GM18507 (cell line): ENCODE measurements at places on chromosomes 6 and 20.

DNA sequence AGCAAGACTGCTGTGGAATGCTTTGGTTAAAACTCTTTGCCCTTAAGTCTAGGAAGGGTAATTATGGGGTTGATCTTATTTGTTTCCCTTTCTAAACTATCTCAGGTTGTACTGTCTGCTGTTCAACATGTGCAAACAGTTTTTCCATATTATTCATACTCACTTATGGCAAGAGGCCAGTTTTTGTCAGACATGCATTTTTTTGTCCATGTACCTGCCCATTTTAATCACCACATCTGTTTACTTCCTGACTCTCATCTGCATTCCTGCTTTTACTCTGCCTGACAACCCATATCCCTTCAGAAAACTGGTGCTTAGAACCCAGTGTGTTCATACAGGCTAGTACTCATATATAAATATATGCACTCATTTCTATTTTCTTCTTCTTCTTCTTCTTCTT, 80.3 kb downstream of the LPA start:
- no peak for DNase-seq

DNA sequence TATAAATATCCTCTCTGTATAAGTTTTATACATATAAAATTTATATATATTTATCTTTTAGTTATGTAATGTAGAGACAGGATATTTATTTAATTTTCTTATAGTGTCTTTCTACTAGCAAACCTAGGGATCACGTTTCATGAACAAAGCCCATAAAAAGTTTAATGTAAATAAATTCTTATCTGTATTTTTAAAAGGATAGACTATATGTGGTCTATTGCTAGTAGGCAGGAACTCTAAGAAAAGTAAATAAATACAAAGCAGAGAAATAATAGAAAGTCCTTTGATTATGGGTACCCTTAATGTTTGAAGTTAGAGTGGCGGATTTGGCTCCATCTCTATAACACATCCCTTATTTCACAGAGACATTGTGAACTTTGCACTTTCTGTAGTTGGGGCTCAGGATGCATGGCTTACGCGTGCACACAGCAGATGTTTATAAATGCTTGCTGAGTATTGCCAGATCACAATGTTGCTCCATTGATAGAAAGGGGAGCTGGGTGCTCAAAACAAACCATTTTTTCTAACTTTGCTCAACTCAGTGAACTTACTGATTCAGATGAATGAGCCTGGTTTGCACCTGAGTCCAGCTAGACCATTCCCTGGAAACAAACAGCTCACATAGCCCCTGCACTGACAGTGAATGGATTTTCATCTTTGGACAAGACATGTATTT, 179.1 kb downstream of the SYNE1 start:
- DNase-seq, result no peak

DNA sequence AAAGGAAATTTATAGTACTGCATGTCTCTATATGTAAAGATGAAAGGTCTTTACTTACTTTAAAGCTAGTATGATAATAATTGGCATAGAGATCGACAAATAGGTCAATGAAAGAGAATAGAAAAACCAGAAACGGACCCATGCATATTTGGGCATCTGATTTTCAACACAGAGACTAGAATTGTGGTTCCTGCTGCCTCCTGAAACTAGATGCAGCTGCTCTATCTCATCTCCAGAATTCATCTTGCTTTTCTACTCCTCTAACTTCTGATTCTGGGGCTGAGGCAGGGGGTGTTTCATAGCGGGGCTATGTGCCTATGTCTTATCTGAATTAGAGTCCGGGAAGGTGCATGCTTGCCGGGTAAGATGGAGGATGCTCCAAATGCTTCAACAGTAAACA, 105.9 kb downstream of the ADTRP start:
- no peak for DNase-seq

- DNase-seq, result peak; percentile 59
Measured at GRCh38 chr6:90369024-90369519, 72.4 kb upstream of the BACH2 start.

DNA sequence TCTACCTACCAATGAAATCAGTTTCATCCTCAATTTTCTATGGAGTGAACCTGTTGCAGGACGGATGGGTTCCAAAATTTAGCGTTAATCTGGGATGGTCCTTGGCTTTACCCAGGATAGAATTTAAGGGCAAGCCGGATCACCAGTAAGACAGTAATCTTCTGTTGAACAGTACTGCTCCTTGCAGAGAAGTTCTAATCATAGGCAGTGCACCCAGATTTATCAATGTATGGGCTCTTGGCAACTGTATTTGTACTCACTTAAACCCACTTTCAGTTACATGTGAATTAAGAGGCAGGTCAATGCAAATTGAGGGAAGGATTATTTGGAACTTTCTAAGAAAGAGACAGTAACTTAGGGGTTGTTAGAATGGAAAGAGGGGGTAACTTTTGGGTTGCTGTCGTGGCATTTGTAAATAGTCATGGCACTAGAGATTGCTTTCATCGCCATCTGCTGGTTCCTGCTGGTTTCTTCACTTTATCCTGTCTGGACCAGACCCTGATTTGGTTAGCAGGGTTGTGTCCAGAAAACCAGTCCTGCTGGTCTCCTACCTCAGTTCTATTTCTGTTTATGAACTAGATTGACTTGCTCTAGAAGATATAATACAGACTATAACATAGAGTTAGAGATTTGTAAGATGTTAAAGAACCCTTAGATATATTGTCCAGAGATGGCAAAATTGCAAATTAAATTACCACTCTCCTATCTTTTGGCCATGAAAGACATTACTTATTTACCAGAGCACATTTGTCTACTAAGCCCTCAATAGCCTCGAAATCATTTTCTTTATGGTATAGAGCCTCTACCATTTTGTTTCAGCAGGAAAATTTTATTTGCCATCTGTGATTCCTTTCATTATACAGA, 646.3 kb downstream of the UTRN start:
- no peak for DNase-seq

- no peak for DNase-seq
Measured at GRCh38 chr6:107132330-107132954, 17.1 kb upstream of the BEND3 start.

DNA sequence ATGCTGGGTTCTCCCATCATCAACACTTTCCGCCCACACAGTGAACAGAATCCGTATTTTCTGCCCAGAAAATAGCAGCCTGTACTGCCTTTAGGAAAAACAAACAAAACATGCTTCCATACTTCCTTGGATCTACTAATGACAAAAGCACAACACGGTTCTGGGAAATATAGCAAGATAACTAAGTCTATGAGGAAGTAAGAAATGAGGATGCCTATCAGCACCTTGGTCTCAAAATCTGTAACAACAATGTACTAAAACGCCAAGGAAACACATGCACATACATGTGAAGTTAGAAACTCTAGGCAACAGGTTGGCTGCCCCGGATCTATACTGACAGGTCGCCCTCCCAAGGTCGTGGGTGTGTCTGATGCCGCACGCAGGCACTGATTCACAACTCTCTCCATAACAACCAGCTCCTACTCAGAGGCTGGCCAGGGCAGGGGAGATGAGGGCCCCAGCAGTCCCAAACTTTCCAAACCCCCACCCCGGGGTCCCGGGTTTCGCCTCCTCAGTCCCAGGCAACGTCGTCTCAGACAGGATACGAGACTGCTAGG, 710 bp downstream of the BTBD9 start:
- DNase-seq, result peak; percentile 2
